CD4-positive, CD25-positive, alpha-beta regulatory T cell (primary cell): ENCODE measurements at places on chromosomes 3 and 15. TPM values are rescaled to one million over a fixed set of nuclear protein-coding genes. Genes with fewer than 3 reads are reported as not detected.

DNA sequence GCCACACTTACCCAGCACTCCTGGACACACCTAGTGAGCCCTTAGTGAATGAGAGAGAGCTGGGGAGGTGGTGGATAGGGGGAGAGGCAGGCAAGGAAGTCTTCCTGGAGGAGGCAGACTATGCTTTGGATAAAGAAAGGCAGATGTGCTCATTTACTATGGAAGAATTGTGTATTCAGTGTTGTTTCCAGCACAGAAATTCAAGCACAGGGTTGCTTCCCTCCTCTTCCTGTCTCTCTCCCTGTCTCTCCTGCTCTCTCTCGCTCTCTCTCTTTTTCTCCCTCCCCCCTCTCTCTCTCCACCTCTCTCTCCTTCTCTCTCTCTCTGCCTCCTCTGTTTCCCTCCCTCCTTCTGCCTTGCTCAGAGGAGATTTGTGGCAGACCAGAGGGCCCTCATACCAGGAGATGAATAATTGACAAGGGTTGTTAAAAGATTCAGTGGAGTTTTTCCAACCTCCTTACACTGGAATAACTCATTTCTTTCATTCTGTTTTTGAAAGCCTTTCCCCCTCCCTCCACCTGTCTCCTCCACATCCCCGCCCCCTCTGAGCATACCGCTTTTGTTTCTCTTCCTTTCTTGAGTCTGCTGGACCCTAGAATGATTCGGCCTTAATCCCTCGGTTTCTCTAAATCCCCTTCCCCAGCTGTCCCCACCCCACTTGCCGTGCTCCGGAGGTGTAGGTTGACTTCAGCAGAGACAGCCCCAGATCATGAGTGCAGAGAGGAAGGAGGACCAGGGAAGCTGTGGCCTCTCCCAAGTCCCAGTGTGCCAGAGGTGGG is 65.6 kb downstream of the CCDC33 start:
- H3K4me1 ChIP-seq, result no peaks in the 10 kb centered on the region
- H3K27me3 ChIP-seq, result peaks cover 3% of the 10 kb centered on the region
- no peak overlapping the region for H3K27ac ChIP-seq
- H3K36me3 ChIP-seq, result no peaks in the 10 kb centered on the region
- no peak overlapping the region for H3K4me3 ChIP-seq

DNA sequence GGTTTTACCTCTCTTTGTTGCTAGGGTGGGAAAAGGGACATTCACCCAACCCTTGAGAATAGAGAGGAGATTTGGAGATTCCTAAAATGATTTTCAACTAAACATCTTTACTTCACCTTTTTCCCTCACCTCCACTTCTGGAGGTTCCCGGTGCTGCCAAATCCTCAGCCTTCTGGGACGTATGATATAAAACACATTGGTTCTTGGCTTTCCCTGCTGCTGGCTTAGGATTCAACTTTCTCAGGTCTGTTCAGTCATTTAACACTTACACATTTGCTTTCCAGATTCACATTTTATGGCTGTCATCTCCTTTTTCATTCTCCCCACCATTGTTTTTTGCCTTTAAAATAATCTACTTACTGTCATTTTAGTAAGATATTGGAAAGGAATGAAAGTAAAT is 106.6 kb downstream of the PIK3R4 start:
- no peak overlapping the region for H3K4me3 ChIP-seq
- H3K4me1 ChIP-seq, result no peaks in the 10 kb centered on the region
- no peak for DNase-seq
- no peaks in the 10 kb centered on the region for H3K36me3 ChIP-seq
- H3K27ac ChIP-seq, result no peak overlapping the region

DNA sequence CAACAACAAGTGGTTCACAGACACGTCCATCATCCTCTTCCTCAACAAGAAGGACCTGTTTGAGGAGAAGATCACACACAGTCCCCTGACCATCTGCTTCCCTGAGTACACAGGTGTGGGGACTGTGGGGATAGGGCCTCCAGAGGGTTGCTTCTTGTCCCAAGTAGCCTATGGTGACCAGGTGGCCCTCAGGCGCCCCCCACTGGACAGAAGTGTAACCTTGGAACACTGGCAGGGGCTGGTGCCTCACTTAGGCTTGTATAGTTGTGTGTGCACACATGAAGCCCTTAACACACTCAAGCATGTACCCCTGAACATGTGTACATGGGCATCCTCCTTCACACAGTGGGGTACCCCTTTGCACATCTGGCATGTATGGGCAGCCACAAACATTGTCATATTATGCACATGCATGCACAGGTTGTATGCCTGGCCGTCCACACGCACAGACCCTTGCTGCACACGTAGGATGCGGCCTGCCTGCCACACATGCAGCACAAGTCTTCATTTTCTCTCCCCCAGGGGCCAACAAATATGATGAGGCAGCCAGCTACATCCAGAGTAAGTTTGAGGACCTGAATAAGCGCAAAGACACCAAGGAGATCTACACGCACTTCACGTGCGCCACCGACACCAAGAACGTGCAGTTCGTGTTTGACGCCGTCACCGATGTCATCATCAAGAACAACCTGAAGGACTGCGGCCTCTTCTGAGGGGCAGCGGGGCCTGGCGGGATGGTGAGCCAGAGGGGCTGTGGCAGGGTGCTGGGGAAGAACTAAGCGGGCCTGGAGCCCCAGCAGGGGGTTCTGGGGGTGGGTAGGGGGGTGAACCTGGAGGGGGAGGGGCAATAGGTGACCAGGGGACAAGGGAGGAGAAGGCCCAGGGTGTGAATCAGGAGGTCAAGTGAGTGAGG is 11.7 kb upstream of the SEMA3B start:
- H3K4me3 ChIP-seq, result no peak overlapping the region
- H3K36me3 ChIP-seq, result peaks cover 54% of the 10 kb centered on the region
- DNase-seq, result no peak
- H3K4me1 ChIP-seq, result peaks cover 14% of the 10 kb centered on the region
- H3K27ac ChIP-seq, result no peak overlapping the region

DNA sequence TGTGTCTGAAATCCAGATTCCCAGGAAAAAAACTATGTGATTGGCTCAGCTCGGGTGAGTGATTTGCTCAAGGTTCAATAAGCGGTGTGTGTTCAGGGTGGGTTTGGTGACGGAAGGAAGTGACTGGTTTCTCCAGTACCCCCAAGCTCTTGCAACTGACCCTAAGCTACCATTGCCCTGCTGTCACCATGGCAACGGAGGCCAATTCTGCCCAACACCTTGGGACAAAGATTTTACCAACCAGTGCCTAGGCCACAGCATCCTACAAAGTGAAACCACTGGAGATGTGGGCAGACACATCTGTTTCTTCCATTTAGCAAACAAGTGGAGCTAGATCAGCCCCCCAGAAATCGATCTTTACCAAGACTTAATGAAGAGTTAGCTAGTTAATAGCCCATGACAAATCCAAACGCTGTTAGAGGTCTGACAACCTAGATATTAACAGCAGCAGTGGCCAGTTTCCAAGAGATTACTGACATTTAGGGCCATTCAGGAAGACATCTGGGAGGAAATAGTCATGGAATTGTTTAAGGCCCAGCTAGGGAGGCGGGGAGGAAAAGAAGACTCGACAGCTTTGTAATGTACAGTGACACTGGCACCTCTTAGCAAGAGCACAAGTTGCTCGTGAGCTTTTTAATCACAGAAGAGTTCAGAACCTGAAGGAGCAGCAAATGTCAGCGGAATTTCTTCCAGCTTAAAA is 195.9 kb downstream of the SLCO3A1 start:
- H3K36me3 ChIP-seq, result no peaks in the 10 kb centered on the region
- H3K4me1 ChIP-seq, result no peaks in the 10 kb centered on the region
- H3K27me3 ChIP-seq, result no peaks in the 10 kb centered on the region
- DNase-seq, result no peak
- no peak overlapping the region for H3K27ac ChIP-seq

Gene BBX
- polyA plus RNA-seq, result 86.8 TPM
